ENCODE measurements at places on chromosomes 2 and 18.

GRCh38 chr2:200396781-200397242 is 90.3 kb downstream of the SPATS2L start:
- no peak for DNase-seq

DNA sequence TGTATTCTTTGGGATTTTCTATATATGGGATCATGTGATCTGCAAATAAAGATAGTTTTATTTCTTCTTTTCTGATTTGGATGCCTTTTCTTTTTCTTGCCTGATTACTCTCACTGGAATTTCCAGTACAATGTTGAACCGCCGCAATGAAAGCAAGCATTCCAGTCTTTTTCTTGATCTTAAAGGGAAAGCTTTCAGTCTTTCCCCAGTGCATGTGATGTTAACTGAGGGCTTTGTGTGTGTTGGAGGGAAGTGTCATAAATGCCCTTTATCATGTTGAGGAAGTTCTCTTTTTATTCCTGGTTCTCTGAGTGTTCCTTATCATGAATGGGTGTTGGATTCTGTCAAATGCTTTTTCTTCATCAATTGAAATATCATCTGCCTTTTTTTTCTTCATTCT is 16.9 kb upstream of the CYBRD1 start:
- no peak for DNase-seq

GRCh38 chr2:222998459-222998858 is 53.5 kb upstream of the KCNE4 start:
- DNase-seq: no peak

DNA sequence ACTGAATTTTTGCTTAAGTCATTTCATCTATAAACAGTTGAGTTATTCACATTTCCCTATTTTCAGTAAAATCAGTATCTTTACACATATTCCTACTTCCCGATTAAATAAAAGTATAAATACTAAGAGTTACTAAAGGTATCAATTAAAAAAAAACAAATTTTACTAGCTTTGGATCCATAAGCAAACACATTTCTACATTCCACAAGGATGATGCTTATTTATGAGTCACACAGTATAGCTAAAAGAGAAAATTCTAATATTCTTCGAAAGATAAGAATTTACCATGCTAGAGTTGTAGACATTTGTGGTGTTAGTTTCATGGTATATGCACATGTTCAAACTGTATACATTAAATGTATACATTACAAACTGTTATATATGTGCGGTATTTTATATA is 23.7 kb downstream of the PGAP1 start:
- DNase-seq: no peak

DNA sequence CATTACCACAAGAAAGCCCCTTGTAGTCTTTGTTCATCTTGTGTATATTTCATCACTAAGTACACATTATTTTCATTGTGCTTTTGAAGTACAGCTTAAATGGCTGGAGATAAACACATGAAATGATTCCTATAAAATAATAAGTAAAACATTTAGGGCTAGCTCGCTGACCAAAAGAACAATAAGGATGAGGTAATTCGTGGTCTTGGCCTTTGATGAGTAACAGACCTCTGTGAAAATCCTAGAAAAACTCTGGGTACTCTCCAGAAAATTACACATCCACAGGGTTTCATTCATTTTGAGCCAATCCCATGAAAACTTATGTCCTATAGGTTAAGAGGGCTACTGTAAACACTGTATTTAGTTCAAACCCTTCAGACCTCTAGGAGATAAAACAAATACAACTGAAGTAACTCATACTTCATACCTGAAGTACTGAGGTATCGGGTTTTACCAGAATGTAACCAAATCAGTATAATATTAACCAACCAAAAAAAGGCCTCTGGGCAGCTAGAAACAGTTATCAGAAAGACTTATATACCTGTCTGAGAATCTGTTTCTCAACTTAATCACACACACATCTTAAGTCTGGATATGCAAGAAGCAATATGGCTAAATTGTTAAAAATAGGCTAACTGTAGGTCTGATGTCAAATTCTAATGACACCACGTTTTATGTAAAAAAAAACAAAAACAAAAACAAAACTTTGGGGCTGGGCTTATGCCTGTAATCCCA is 31.0 kb downstream of the CFAP36 start:
- DNase-seq: no peak

Measured in NCI-H2107 (cell line).